ENCODE measurements at places on chromosomes 5 and 9.

- DNase-seq = no peak
These were observed 214.6 kb upstream of the C9orf72 start for GRCh38 chr9:27787891-27788290.

DNA sequence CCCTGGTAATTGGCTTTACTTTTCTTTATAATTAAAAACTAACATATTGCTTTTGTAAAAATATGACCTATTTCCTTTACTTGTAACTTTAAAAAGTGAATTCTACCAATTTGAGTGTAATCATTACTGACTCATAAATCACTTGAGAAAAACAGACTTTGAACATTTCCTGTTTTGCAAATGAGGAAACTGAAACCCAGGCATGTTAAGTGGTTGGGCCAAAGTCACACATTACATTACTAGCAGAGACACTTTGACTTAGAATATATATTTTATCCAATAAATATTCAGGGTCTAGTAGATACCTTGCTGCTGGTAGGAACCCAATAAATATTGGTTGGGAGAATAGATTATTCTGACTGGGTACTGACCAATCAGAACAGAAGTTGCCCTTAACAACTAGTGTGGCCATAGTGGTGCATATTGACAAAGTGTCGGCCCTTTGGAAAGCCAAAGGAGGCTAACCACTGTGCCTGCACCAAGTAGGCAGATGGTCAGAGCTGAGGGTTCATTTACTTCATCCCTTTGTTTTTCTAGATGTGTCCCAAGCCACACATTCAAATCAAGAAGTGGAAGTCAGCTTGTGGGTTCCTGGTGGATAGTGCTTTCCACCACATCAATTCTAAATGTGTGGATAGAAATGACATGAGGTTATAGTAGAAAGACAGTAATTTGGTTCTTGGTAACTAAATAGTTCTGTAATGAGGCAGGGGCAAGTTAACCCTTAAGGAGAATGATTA is 365.1 kb upstream of the RIOK2 start:
- DNase-seq = no peak

DNA sequence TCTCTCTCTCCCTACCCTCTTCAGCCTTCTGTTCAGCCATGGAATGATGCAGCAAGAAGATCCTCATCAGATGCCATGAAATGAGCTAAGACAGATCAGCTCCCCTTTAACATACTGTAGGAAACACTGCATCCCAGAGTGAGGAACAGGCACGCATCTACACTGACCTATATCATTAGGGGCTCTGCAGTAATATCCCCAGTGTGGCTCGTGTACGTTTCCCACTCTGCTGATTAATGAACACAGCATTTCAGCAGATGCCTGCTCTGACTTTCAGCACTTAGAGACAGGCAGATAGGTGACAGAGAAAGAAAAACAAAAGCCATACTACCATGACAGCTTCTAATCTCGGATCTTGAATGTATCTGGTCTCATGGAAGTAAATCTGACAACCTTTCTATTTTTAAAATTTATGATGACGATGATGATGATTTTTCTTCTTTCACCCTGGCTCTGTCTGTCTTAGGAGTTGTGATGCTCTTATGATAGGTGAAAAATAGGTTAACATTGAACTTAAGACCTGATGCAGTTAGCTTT is 750.3 kb downstream of the CDH12 start:
- DNase-seq = no peak

DNA sequence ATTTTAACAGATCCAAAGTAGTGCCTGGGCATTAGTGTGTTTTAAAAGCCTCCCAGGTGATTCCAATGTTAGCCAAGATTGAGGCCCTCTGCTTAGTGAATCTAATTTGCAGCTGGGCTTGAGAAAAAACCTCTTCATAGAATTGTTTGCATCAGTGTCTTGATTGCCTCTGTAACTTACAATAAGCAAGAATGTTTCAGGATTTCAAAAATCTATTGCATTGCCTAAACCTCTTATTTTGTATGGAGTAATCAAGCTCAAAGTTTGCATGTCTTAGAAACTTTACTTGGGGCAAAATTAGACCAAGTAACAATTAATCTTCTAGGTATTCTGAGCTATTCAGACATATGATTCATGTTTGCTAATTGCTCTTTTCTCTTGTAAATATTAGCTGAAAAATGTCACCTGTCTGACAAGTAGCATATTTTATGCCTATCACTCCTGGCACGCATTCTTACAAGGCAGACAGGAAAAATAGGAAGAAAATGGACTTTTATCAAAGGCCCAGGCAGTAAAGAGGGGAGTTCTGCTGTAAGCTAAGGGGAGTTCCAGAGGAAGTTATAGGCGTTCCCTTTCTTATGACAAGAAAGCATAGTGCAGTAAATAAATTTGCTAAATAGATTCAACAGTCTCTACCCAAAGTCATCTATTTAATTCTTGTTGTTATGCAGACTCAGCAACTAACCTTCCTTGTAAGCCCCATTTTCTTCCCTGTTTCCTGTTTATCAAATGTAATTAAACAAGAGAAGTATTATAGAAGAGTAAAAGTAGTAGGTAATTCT is 21.0 kb downstream of the PDCD1LG2 start:
- no peak for DNase-seq

GRCh38 chr9:130698514-130698913 is 4.9 kb downstream of the EXOSC2 start:
- DNase-seq = no peak
